ENCODE measurements at places on chromosomes 12 and 14.

DNA sequence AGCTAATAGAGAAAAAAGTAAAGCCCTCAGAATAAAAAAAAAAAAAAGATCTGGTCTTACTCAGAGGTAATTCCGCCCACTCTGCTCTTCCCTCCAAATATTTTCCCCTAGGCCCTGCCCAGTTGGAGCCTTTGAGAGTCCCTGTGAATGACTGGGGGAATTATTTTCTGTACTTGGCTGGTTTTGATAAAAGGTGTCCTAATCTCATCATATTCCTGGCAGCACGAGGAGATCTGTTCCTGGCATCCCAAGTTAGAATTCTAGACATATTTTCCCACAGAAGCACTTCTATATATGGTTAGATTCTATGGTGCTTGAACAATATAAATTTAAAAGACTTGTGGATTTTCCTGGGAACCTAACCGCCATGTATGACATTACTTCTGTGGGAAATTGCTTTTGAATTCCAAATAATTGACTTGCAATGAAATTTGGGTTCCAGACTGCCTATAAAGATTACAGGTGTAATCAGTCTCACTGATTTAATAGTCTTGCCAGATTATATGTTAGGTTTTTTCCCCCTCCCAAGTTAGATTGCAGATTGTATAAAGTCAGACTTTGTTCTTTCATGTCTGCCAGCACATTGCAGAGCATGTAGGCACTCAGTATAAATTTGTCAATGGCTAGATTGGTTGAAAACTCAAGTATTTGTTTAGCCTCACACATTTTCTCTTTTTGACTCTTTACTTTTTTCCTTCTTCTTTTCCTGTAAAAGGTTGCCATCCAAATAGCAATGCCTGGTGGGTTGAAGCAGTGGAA, 12.3 kb downstream of the GPX2 start:
- DNase-seq: no peak

DNA sequence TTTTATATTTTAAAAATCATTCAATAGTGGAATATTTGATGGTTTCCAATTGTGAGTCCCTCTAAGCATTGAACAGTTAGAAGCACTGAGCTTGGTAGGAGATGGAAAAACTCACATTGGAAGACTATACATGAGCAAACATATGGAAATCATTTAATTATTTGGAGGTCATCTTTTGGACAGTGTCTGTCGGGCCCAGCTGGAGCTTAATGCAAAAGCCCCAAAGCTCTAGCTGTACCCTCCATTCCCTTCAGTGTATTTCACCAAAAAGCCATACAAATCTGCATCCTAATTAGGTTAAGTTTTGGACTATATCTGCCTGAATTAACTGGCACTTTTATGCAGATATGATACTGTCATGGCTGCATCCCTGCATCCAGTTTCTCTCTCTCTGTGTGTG, 365.7 kb downstream of the FLRT2 start:
- DNase-seq: no peak

GRCh38 chr12:49563951-49564685, 3.8 kb downstream of the MCRS1 start:
- no peak for DNase-seq

- no peak for DNase-seq
Observed at GRCh38 chr12:14802721-14803010, 612 bp downstream of the WBP11 start.

- no peak for DNase-seq
Observed at GRCh38 chr14:101399737-101400517, 161.4 kb upstream of the DIO3 start.

DNA sequence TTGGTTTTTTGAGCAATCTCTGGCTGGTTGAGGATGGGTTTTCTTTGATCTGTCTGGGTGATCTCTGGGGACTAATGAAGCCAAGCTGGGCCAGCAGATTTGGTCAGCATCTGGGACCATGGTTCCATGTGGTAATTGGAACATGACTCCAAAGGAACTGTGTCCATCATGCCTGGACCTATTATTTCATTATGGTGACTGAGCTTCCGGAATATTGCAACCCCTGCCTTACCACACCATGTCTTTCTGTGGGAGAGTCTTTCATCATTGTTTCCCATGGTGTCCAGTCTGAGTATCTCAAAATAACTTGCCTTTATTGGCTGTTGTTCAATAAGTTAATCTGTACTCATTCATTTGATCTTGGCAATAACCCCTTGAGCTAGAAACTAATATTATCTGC, 624.9 kb upstream of the TBX3 start:
- no peak for DNase-seq

DNA sequence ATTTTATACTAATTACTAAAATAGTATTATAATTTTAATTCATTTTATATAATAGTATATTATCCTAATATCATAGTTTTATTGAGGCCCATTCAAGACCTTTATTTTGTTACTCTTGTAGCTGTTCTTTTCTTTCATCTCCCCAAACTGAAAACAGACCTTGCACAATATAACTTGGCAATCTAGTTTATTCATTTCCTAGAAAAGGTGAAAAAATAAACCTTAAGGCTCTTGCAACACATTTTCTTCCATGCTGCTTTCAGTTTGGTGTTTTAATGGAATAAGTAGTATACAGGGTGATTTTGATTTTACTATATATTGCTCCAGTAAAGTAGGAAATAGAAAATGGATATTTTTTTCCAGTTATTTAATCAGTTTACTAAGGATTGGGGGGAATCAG, 174.0 kb downstream of the SLC2A13 start:
- no peak for DNase-seq

DNA sequence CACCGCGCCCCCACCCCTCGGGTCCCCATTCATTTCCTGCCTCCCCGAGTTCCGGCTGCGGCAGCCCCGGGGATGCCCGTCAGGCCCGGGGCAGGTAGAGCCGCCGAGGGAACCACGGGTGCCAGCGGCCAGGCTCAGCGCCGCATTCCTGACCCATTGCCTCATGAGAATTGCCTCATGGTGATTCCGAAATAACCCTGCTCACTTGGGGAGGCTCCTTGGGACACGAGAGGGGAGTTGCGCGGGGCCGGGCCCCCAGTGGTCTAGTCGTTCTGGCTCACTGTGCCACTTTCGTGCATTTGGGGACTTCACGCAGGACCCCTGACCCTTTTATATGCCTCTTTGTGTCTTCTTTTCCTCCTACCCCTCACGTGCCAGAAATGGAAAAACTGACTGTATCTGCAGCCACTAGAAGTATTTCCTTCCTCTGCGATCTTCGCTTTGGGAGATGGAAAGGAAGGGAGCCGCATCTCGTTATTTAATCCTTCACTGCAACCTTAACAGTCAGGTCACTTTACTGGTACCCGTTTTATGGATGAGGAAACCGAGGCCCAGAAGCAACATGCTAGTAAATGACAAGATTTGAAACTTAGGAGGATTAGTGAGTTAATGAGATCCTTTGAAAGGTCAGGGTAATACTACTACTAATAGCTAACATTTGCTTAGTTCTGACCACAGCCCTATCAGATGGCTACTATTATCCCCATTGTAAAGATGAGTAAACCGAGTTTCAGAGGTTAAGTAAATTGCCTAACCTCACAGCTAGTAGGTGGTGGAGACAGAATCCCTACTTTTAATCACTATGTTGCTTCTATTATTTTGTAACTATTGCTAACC, 768 bp downstream of the PTPN11 start:
- DNase-seq: peak; percentile 66

- DNase-seq: no peak
Observed at GRCh38 chr14:72172597-72172996, 240.4 kb downstream of the RGS6 start.

GRCh38 chr14:72000907-72001306, 68.7 kb downstream of the RGS6 start:
- DNase-seq: no peak

GRCh38 chr14:81594012-81594411, 60.4 kb upstream of the SEL1L start:
- DNase-seq: no peak

DNA sequence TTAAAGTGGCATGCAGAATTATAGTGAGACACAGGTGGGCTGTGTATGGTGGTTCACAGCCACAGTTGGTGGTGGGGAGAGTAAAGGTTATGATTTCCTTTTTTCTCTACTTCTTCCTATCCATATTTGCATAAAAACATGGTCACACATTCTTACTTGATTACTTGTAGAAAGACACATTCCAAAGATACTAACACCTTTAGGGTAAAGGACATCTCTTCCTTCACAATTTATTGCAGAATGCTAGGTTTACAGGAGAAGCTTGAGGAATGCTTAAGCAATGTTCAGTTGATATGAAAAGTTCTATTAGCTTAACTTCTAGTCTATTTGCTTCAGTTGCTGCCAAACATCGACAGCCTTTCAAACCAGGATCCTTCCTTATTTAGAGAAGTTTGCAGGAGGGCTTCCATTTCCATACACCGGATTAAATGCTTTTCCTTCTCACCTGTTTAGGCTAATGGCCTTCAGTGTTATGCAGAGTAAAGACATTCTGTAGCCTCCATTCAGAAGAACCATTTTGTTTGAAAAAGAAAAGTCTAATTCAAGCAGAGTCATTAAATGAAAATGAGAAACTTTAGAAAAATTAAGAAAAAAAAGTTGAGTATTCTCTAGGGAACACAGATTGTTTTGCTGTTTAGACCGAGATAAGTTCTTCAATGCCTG, 2.6 kb upstream of the PHC1 start:
- no peak for DNase-seq

GRCh38 chr12:5197656-5198055, 154.0 kb downstream of the KCNA5 start:
- DNase-seq: no peak

- no peak for DNase-seq
Observed at GRCh38 chr12:79371226-79371625, 319.5 kb downstream of the PAWR start.

GRCh38 chr12:80033448-80033847, 65.9 kb upstream of the OTOGL start:
- DNase-seq: no peak

GRCh38 chr12:49089821-49090773, 4.5 kb downstream of the DHH start:
- DNase-seq: no peak

DNA sequence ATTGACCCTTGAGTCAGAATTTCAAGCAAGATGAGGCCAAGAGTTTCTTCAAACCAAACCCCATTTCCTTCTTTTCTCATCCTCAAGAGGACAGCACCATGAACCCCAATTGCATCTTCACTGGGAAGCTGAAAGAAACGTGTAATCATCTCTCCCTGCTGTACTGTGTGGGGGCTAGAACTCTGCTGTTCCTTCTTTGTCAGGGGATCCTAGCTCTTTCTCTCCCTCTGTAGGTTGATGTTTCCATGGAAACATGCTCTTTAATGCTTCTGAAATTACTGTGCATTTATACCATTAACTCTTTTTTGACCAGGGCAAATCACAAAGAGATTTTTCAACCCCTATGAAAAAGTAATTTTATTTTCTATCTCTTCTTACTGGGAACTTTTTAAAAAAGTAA, 295.1 kb downstream of the GRIN2B start:
- DNase-seq: no peak

GRCh38 chr12:79517363-79517762, 173.4 kb downstream of the PAWR start:
- no peak for DNase-seq

DNA sequence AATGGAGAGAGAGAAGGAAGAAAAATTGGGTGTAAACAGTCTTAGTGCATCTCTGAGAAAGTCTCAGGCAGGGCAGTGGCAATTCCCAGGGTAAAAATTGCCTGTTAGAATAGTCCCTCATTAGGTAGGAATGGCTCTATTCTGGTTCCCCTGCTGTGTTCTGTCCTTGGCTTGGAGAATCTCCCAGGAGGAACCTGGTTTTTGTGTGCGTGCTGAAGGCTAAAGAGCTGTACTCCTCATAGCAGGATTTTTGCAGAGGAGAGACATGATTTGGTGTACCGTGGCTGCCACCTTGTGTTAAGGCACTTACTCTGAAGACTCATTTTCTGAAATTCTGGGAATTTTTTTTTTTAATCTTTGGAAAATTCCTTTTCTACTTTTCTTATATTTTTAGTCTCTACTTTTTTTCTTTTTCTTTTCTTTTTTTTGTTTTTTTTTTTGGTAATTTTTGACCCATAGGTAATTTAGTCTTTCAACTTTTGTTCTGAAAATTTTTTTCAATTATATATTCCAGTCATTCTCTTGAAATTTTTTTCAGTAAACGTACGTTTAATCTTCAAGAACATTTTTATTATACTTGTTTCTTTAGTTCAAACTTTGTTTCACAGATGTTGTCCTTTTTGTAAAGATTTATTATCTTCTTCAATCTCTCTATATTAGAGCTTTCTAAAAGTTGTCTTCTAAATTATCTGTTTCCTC, 63.8 kb downstream of the FBXO33 start:
- DNase-seq: peak; percentile 22

GRCh38 chr14:105253329-105253682, 5.0 kb downstream of the BTBD6 start:
- no peak for DNase-seq

DNA sequence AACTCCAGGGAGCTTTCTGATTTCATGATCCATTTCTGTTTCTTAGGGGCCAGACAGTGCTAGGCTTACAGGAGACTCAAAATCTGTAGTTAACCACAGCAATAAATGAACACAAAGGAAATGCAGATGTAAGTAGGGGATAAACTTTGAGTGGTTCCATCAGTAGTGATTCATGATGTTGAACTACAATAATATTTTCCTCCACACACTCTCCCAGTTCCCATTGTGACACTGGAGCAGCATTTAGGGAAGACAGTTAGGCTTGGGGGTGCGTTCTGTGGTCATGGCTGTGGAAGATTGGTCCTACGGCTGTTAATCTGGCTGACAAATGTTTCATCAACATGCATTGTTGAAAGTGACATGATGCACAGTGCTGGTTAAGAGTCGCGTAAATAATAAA, 66.9 kb downstream of the HMGA2 start:
- DNase-seq: no peak

DNA sequence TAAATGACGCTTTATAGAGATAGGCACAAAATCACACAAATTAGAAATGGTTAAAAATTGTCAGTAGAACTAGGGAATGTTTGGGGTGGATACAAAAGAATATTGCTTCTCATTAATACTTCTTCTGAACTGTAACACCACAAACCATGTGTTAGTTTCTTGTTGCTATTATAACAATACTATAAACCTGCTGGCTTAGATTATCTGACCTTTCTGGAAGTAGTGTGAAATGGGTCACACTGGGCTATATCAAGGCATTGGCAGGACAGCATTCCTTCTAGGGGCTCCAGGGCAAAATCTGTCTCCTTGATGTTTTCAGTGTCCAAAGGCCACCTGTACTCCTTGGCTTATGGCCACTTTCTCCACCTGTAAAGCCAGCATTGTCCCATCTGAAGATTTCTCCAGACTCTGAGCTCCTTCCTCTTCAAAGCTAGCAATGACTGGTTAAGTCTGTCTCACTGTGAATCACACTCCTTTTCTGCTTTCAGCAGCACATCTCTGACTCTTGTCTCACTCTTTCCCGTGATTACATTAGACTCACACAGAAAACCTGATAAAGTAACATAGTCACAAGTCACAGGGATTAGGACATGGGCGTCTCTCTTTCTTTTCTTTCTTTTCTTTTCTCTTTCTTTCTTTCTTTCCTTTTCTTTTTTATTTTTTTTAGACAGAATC, 86.3 kb downstream of the SLC15A4 start:
- no peak for DNase-seq

GRCh38 chr14:77203611-77204458, 22.2 kb downstream of the TMEM63C start:
- no peak for DNase-seq

All from lower leg skin (tissue), 4 donors.